Left ventricle myocardium inferior (tissue), 1 donor: ENCODE measurements at places on chromosomes 16 and 17. TPM values are rescaled to one million over a fixed set of nuclear protein-coding genes. Genes with fewer than 3 reads are reported as not detected.

The ARSG gene
- total RNA-seq = 3.7 TPM

The NAGS gene
- 0.11 TPM for total RNA-seq

DNA sequence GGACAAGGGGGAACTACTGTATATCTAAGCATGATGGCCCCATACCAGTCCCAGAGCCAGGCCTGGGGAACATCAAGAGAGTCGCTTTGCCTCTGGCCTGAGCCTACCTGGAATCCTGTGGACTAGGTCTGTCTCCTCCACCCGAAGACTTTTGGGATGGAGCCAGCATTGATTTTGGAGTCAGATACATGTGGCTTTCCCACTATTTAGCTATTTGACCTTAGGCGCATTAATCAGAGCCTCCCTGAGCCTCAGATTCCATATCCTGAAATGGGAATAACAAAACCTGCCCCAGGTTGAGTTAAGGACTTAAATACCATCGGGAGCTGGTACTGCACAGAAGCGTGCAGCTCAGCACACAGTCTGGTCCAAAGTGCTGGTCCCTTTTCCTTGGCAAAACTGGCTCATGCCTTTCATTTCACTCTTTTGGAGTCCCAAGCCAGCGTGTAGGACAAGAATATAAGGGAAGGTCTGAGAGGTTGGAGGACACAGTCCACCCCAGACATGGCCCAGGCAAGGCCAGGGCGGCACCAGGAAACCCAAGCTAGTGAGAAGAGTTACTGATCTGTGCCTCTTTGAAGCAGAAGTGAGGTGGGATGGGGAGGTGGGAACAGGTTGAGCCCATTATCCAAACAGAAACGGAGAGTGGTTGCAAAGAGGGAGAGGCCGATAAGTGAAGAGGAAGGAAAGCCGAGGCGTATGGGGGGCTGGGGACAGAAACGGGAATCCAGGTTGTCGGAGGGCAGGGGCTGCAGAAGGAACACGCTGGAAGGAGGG is 986 bp downstream of the FA2H start:
- peaks cover 85% of the 10 kb centered on the region for H3K27me3 ChIP-seq
- DNase-seq = no peak
- H3K36me3 ChIP-seq = no peaks in the 10 kb centered on the region
- H3K4me1 ChIP-seq = peaks cover 13% of the 10 kb centered on the region
- peak overlapping the region; percentile 64 for H3K4me3 ChIP-seq

DNA sequence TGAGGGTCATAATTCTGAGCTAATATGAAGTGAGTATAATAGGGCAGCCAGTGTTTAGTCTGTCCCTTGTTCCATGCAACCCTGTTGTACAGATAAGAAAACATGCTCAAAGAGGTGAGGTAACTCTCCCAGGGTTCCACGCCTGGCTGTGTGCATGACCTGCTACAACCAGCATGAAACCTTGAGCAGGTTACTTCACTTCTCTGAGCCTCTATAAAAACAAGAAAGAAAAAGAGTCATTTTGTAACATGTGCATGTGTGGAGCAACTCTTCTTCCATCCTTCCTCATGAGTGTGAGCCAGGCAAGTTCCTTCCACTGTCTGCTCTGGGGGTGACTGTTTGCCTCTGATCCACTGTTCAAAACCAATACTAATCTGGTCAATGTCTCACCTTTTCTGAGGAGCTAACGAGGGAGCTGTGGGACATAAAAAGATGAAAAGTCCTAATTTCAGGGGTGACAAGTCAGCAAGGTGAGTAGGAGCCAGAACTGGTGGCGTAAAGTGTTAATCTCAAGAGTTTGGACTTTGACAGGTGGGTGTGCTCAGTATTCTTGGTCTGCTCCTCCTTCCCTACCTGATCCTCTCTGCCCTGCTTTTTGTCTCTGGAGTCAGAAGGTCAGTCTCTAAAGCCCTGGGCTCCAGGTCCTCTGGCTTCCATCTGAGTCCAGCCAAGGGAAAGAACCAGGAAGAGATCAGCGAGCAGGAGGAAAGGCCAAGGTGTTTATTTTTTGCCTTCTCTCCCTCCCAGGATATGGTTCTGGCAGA is 21.5 kb downstream of the GFOD2 start:
- DNase-seq = no peak
- H3K27ac ChIP-seq = no peak overlapping the region
- H3K27me3 ChIP-seq = no peaks in the 10 kb centered on the region
- H3K36me3 ChIP-seq = peaks cover 4% of the 10 kb centered on the region

DNA sequence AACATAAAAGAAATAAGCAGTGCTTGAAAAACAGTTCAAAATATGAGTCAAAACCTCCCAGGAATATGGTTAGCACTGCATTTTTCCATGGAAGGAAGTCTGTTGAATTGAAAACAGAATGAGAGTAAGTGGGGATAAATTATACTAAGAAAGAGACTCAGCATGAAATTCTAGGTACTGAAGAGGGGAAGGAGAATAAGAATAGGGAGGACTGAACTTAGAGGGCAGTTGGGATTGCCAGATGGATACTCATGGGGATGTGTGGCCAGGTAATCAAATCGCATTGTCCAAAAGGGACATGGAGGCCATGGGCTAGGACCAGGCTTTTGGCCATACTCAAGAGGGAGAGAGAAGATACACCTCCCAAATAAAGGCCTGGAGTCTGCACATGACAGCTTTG is 247.9 kb downstream of the CDH13 start:
- DNase-seq = no peak
- H3K36me3 ChIP-seq = no peaks in the 10 kb centered on the region
- peaks cover 23% of the 10 kb centered on the region for H3K4me1 ChIP-seq
- H3K4me3 ChIP-seq = no peak overlapping the region
- H3K27ac ChIP-seq = peak overlapping the region; percentile 30
- no peaks in the 10 kb centered on the region for H3K27me3 ChIP-seq

- no peak for DNase-seq
- no peaks in the 10 kb centered on the region for H3K36me3 ChIP-seq
- H3K4me1 ChIP-seq = peaks cover 41% of the 10 kb centered on the region
- H3K27ac ChIP-seq = peak overlapping the region; percentile 73
- no peak overlapping the region for H3K4me3 ChIP-seq
- no peaks in the 10 kb centered on the region for H3K27me3 ChIP-seq
These were observed 38.5 kb downstream of the PIEZO1 start for GRCh38 chr16:88746506-88746905.

DNA sequence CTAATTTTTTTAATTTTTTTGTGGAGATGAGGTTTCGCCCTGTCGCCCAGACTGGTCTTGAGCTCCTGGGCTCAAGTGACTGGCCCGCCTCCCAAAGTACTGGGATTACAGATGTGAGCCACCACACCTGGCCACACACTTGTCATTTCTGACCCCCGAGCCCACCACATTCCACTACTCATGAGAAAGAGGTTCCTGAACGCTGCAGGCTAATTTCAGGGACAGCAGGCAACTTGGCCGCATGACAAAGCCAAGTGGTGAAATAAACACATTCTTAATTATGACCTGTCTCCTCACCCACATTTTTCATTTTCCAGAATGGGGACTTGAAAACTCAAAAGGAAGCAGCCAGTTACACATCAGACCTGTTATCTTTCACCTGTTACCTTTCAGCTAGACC is 114.5 kb downstream of the ABCC6 start:
- H3K36me3 ChIP-seq = peaks cover 68% of the 10 kb centered on the region
- no peaks in the 10 kb centered on the region for H3K27me3 ChIP-seq
- H3K27ac ChIP-seq = no peak overlapping the region
- H3K4me1 ChIP-seq = no peaks in the 10 kb centered on the region
- no peak overlapping the region for H3K4me3 ChIP-seq

DNA sequence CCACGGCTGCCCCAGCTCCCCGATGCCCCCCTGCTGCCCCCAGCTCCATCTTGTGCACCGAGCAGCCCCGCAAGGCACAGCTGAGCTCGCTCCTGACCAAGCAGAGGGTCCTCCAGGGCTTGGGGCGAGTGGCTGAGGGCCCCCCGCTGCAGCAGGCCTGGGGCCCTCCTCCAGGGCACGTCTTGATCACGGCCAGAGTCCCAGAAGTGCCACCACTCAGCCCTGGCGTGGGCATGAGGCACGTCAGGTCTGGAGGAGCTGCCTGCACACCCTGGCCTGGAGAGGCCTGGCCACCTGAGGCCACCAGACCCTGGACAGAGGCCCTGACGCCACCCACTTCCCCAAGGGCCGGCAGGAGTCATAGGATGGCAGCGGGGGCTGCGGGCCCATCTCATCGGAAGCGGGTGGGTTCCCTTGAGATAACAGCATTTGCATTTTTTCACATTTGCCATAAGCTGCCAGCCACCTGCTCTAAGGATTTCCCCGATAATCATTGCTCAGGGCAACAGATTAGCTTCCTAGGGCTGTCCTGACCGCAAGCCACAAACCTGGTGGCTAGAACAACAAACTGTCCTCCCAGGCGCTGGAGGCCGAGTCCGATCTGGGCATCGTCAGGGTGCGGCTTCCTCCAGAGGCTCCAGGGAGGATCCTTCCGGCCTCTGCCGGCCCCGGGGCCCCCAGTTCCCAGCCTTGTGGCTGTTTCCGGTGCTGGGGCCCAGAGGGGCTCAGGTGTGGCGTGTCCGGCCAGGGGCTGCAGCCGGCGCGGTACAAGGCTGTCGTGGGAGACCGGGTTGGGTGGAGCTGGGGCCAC is 23.9 kb upstream of the C1QTNF8 start:
- H3K4me3 ChIP-seq = no peak overlapping the region
- no peaks in the 10 kb centered on the region for H3K4me1 ChIP-seq
- no peaks in the 10 kb centered on the region for H3K36me3 ChIP-seq
- H3K27me3 ChIP-seq = peaks cover 100% of the 10 kb centered on the region
- H3K27ac ChIP-seq = no peak overlapping the region
- no peak for DNase-seq

DNA sequence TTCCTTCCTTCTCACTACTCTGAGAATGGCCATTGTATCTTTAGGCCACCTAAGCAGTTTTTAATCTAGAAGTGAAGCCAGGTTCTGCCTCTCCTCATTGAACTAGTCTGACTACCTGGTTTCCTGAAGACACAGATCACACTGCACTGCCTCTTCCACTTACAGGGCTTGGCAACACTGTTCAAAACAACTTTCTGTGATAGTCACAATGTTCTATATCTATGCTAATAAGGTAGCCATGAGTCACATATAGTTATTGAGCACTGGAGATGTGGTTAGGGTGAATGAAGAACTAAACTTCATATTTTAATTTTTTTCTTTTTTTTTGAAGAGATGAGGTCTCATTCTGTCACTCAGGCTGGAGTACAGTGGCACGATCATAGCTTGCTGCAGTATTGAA is 26.9 kb downstream of the RND2 start:
- H3K36me3 ChIP-seq = peaks cover 35% of the 10 kb centered on the region
- H3K4me3 ChIP-seq = no peak overlapping the region
- H3K27ac ChIP-seq = no peak overlapping the region
- no peak for DNase-seq

- H3K4me3 ChIP-seq = no peak overlapping the region
- no peaks in the 10 kb centered on the region for H3K27me3 ChIP-seq
- DNase-seq = no peak
- no peaks in the 10 kb centered on the region for H3K4me1 ChIP-seq
- H3K36me3 ChIP-seq = no peaks in the 10 kb centered on the region
These were observed 443.3 kb downstream of the HAPSTR1 start for GRCh38 chr16:9534759-9535158.

GRCh38 chr17:45904866-45905265 is 10.5 kb downstream of the MAPT start:
- no peaks in the 10 kb centered on the region for H3K27me3 ChIP-seq
- H3K36me3 ChIP-seq = no peaks in the 10 kb centered on the region
- no peak for DNase-seq
- peaks cover 34% of the 10 kb centered on the region for H3K4me1 ChIP-seq
